Activated CD4-positive, alpha-beta memory T cell treated with anti-CD3 and anti-CD28 coated beads for 36 hours (primary cell): ENCODE measurements at places on chromosomes 3 and 15.

GRCh38 chr3:73549051-73549600 is 75.6 kb downstream of the PDZRN3 start:
- no peak for DNase-seq

DNA sequence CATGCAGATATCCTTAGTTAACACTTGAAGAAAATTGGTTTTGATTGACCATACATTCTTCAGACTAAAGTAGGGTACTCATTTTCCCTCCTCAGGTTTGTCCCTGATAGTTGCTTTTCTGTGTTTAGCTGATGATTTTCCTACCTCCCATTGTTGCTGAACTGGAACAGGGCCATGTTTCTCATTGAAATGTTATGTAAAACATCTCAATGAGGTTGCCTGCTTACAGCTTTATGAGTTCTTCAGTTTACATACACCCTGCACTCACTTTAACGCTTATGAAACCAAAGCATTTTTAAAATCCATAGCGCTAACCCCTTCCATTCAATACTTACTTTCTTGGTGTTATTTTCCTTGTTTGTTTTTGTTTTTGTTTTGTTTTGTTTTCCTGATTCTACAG is 61.9 kb downstream of the HMG20A start:
- DNase-seq, result no peak

DNA sequence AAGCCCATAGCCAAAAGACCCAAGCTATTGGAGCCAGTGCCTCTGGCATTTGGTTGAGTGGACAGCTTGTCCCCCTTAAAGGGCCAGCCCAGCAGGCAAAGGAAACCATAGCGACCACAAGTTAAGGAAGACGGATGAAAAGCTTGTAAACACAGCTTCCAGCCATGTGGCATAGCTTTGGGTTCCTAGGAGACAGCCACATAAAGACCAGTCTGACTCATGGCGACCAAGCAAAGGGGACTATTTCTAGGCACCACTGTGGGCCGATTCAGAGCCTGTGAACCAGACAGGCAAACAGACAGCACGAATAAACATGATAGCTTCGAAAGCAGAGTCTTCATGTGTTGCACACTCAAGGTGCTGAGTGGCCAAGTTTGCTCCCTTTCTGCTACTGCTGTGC is 30.5 kb upstream of the SRGAP3 start:
- no peak for DNase-seq

DNA sequence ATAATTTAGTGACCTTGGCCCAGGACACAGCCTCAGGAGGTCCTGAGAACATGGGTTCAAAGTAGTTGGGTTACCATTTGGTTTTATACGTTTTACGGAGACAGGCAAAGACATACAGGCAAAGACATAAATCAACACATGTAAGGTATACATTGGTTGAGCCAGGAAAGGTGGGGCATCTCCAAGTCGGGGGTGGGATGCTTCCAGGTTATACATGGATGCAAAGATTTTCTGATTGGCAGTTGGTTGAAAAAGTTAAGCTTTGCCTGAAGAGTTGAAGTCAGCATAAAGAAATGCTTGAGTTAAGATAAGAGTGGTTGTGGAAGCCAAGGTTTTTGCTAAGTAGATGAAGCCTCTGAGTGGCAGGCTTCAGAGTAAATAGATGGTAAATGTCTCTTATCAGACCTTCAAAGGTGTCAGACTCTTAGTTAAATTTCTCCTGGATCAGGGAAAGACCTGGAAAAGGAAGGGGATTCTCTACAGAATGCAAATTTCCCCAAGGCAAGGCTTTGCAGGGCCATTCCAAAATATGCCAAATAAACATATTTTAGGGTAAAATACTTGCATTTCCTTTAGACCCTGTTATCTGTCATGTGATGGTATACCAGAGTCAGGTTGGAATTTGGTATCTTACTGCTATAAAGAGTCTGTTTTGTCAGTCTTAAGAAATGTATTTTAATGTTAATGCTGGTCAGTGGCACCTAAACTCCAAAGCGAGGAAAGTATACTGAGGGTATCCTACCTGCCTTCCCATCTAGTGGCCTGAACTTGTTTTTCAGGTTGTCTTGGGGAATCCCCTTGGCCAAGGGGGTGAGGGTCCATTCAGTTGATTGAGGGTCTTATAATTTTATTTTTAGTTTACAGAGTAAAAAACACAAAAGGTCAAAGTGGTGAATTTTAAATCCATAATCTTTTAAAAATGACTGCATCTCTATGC is 8.2 kb upstream of the PDHB start:
- DNase-seq, result no peak
